ENCODE measurements at places on chromosomes 1 and 21.

DNA sequence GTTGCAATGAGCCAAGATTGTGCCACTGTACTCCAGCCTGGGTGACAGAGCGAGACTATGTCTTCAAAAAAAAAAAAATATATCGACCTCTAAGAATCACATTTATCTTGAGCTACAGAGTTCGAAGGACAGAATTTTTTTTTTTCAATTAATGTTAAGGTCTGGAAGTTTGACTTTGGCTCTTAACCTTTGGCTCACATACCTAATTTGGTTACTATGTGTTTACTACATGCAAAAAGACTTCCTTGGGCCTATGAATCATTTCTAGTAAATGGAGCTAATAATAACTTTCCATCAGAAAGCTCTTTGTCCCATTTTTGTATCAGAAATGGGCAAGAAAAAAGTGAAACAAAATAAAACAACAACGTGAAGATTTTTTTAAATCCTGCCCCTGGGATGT lies 351.2 kb downstream of the SMYD3 start:
- DNase-seq: no peak

- peak; percentile 72 for DNase-seq
Observed at GRCh38 chr1:245566952-245567351, 412.2 kb downstream of the KIF26B start.

- no peak for DNase-seq
Observed at GRCh38 chr1:40820251-40820797, 36.7 kb downstream of the KCNQ4 start.

GRCh38 chr1:222390181-222390580 lies 157.7 kb downstream of the HHIPL2 start:
- no peak for DNase-seq

- DNase-seq: no peak
Observed at GRCh38 chr1:181538836-181539235, 55.5 kb downstream of the CACNA1E start.

- DNase-seq: no peak
Observed at GRCh38 chr1:84462118-84462517, 16.9 kb upstream of the RPF1 start.

DNA sequence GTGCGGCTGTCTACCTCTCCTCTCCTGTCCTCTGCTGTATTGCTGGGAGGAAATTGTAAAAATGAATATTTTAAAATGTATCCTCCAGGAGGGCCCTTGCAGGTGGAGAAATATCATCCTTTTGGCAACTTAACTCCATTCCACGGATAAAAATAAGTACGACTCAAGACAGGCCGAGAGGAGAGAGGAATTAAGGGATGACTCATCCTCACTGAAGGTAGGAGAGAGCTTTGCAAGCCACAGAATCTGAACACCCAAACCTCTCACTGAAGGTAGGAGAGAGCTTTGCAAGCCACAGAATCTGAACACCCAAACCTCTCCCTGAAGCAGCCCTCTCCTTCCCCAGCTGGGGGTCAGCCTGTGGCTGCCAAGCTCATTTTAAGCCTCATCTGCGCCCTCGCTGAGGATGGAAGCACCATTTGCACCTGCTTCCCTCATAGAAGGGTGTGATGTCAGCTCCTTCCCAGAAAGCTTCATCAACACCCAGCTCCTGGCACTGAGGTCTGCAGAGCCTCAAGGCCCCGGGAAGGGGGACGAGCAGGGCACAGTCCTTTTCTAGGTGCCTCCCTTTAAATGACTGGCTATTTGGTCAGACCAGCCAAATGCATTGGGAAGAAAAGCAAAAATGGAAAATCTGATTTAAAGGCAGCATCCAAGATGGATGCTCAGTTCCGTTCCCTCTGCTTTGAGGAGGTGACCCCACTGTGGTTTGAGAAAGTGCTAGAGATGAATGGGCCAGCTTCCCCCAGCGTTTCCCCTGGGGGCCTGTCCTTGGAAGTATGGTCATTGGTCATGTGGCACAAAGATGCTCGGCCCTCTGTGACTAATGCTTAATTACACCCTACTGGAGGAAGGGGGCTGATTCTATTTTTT lies 12.9 kb upstream of the SELENON start:
- no peak for DNase-seq

DNA sequence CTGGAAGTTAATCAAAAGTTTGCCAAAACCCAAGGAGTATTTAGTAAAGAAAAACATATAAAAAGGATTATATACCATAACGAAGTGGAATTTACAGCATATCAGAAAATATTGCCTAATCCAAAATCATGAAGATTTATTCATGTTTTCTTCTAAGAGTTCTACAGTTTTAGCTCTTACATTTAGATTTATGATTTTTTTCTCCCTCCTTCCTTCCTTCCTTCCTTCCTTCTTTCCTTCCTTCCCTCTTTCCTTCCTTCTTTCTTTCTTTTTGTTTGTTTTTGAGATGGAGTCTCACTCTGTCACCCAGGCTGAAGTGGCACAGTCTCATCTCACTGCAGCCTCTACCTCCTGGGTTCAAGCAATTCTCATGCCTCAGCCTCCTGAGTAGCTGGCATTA lies 15.7 kb upstream of the PRSS38 start:
- no peak for DNase-seq

DNA sequence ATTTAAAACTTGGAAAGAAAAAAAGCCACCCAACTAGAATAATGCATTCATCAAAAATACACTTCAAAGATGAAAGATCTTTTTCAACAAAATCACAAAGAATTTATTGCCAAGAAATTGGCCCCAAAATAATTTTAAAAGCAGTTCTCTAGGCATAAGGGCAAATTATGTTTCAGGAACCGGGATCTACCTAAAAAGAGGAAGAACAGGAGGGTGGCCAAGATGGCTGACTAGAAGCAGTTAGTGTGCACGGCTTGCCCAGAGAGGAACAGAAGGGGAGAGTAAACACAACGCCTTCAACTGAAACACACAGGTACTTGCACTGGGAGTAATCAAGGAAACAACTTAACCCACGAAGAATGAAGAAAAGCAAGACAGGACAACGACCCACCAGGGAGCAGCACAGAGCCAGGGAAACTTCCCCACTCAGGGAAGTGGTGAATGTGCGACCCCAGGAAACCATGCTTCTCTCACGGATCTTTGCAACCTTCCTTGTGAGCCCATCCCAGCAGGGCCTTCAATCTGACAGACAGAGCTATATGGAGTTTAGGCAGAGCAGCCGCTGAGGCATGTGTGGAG lies 46.1 kb downstream of the ACKR1 start:
- no peak for DNase-seq

DNA sequence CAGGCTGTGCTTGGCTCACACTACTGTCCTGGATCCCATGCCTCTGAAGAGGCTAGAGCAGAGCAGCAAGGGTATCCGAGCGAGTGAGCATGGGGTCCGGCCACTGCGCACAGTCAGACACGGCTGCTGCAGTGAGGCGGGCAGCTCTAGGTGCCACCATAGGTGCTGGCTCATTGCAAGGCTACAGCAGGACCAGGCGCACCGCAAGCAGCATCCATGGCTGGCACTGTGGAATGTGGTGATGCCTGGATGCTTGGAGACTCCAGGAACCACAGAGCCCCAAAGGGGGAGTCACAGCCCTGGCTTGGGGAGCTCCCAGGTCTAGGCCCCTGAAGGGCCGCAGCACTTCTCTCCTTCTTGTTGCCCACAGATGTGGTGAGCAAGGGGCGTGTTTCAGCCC lies 47.2 kb downstream of the ATP6V1G3 start:
- no peak for DNase-seq

GRCh38 chr1:60874718-60875117 lies 207.6 kb upstream of the NFIA start:
- no peak for DNase-seq

DNA sequence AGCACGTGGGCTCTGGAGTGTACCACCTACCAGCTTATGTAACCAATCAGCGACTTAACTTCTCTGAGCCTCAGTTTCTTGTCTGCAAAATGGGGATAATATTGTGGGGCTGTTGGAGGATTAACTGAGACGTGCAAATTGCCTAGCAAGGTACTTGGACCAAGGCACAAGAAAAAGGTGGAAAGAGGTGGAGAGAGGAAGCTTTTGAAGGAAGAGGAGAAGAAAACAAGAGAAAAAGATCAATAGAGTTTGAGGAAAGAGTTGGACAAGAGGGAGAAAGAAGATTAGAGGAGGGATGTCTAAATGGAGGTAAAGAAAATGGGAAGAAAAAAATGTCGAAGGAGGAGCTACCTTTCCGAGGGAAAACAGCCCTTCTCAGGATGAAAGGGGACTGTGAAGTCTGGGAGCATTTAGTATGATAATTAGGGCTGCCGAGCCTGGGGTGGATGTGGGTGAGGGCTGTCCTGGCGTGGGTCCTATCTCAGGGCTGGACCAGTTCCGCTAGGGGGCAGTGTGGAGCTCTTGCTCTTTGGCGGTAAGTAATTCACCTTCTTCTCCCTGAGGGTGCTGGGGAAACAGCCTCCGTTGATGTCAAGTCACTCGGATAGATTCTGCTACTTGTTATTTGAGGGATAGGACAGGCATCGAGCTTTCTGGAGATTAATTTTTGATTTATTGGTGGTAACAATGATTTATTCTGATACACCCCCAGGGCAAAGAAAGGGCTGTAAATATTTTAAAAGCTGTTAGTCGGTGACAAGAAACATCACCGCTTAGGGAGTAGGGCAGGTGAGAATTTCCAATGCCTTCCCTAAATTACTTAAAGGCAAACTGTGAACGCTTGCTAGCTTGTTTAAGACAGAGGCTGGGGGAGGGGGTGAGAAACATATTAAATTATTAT lies 79.0 kb upstream of the NFASC start:
- DNase-seq: no peak

GRCh38 chr21:44334329-44335030 lies 4.7 kb downstream of the CFAP410 start:
- DNase-seq: no peak

GRCh38 chr1:6675941-6676340 lies 25.7 kb downstream of the DNAJC11 start:
- no peak for DNase-seq

GRCh38 chr1:108152782-108153222 lies 47.3 kb downstream of the SLC25A24 start:
- no peak for DNase-seq

DNA sequence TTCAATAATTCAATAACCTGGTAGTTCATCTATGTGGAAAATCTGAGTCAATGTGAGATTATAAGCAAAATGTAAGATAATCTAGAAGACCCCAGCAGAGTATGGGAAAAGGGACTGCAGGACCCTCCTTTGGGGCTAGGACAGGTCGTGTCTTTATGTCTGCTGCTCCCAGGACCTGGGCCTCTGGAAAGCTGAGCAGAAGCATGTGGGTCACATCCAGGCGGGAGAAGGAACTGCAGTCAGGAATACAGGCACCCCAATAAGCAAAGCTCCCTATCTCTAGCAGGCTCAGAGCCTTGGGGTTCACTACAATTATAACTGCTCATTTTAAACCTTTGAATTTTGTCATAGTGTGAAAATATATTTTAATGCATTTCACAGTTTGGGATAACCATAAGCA lies 73.9 kb upstream of the MCOLN3 start:
- no peak for DNase-seq

DNA sequence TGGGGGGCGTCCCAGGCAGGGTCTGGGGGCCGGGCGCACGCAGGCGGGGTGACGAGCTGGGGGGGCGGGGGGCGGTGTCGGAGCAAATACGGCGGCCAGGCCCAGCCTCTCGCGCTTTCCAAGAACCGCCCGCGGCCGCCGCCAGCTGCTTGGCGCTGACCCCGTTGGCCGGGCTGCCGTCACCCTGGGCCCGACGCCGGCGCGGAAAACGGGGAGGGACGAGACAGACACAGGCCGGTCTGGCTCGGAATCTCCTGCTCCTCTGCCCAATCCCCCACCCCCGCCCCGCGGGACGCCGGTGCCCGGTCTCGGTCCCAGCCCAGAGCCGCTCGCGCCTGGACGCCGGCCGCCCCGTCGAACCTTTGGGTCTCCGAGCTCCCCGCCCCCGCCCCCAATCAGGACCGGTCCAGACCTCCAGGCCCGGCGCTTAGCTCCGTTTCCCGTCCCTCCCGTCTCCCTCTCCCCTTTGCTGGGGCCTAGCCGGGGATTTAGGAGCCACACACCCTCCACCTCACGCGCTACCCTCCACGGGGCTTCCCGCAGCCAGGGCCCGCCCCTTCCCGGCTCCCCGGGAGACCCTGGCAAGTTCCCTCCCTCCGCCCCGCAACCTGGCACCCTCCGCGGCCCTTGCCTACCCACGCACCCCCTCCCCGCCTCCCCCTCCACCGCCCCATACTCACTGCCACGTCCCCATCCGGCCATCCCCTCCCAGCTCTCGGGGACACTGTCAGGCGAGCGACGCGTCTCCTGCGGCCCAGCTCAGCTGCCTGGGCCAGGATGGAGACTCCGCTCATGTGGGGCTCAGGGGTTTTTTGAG lies 800 bp upstream of the MMP23B start:
- peak; percentile 53 for DNase-seq

DNA sequence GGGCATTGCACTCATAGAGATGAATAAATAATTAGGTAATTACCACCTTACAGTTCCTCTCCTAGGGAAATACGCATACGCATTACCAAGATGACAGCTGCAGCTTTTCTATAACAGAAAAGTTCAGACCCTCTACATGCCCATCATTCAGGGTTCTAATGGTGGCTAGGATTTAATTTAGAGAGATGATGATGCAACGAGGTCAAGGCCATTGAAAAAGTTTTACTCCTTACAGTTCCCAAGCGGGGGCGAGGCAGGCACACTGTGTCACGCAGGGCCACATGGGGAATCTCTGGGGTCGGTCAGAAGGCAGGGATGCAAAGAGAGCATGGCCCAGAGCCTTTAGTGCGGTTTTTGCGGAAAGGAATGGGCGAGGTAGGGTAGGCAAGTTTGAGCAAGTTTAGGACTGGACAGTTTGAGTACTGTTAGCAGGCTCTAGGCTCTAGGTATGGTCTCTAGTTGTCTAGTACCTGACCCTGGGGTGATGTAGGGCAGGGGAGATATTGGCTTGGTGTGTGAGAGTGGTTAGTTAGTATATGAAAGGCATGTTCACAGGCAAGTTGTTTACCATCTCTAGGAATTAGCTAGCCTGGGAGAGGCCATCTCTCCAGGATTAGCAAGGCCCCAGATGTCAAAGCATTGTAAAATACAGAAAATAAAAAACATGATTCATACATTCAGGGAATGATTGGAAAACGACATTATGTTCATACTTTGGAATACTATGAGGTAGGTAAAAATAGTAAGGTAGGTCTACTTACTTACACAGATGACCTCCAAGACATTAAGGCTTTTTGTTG lies 29.6 kb upstream of the ID3 start:
- no peak for DNase-seq

DNA sequence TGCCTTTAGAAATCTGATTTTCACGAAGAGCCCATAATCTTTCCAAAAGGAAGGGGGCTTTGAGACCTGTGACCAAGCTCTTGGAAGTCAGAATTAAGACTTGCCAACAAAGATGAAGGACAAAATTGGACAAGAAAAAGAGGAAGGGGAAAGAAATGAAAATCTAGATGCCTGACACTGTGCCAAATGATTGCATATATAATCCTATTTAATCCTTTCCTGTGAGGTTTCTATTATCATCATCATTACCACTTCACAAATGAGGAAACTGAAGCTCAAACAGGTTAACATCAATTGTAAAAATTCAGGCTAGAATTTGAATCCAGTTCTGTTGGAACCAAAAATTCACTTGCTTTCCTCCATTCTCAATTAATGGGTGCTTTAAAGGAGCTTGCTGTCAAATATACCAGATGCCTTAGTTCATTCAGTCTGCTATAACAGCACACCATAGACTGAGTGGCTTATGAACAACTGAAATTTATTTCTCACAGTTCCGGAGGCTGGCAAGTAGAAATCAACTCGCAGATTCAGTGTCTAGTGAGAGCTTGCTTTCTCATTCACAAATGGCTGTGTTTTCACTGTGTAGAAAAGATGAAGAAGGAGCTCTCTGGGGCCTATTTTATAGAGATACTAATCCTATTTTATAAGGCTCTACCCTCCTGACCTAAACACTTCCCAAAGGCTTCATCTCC lies 197.5 kb upstream of the ST6GALNAC5 start:
- DNase-seq: no peak

GRCh38 chr1:223718850-223719249 lies 6.5 kb downstream of the CAPN2 start:
- DNase-seq: no peak

All from right renal cortex interstitium (tissue), 3 donors.